Stimulated activated CD8-positive, alpha-beta memory T cell treated with anti-CD3 and anti-CD28 coated beads, Interleukin-7, amount 100 ng/mL, for 24 hours (primary cell): ENCODE measurements at places on chromosomes 2 and 18.

DNA sequence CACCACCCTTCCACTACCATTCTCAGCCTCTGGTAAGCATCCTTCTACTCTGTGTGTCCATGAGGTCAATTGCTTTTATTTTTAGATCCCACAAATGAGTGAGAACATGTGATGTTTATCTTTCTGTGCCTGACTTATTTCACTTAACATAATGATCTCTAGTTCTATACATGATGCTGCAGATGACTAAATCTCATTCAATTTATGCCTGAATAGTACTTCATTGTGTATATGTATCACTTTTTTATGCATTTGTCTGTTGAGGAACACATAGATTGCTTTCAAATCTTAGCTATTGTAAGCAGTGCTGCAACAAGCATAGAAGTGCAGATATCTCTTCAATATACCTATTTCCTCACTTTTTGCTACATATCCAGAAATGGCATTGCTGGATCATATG, 733.3 kb downstream of the SUCLG1 start:
- DNase-seq: no peak

GRCh38 chr18:63831080-63831788, 56.0 kb downstream of the SERPINB7 start:
- no peak for DNase-seq

DNA sequence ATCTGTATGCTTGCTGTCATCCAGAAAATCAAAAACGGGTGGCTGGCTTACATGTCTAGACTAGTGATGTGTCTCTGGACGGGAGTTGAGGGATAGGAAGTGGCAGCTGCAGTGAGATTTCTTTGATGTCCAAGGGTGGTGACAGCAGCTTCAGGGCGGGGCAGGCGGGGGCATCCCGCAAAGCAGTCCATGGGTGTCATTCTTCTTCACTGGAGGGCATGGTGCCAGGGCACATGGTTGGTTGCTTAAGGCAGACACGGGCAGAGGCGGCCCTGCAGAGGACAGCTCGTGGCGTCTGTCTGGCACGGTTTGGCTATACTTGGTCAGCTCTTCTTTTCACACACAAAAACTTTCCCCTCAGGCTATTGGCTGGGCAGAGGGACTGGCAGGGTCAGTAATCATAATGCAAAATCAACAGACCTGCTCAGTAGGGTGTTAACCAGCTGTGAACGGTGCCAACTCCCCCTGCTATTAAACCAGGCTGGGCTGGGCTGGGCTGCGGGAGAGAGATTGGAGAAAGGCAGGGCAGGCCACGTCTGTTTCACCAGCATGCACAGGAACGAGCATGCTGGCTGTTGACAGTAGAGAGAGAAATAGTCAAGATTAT, 63.7 kb downstream of the COL4A3 start:
- DNase-seq: no peak

- no peak for DNase-seq
Observed at GRCh38 chr18:8786483-8787370, 81.4 kb downstream of the MTCL1 start.

GRCh38 chr18:45801416-45802004, 24.0 kb upstream of the SIGLEC15 start:
- DNase-seq: no peak
